ENCODE measurements at places on chromosomes 2 and 18. TPM values are rescaled to one million over a fixed set of nuclear protein-coding genes. Genes with fewer than 3 reads are reported as not detected.

The NYAP2 gene
- not detected for total RNA-seq

The ADGRF3 gene
- total RNA-seq, result not detected

The C2orf72 gene
- total RNA-seq, result not detected

The TACR1 gene
- 6.3 TPM for total RNA-seq

The NMUR1 gene
- total RNA-seq, result 2.0 TPM

The ARHGAP15 gene
- total RNA-seq, result 12.2 TPM

The UPP2 gene
- not detected for total RNA-seq

The PDIA6 gene
- 131 TPM for total RNA-seq

The RASGRP3 gene
- 11.8 TPM for total RNA-seq

The CERKL gene
- total RNA-seq, result not detected

The GALNT5 gene
- total RNA-seq, result not detected

The RGPD4 gene
- total RNA-seq, result not detected

The ZNF892 gene
- total RNA-seq, result 4.7 TPM

The UGT1A10 gene
- total RNA-seq, result not detected

The TUBA3E gene
- not detected for total RNA-seq

The PCARE gene
- total RNA-seq, result not detected

The KCNG2 gene
- 0.96 TPM for total RNA-seq

The CNDP1 gene
- not detected for total RNA-seq

The TIA1 gene
- 170 TPM for total RNA-seq

The SPATS2L gene
- 80.1 TPM for total RNA-seq

The PRKD3 gene
- 35.8 TPM for total RNA-seq

The CYTIP gene
- total RNA-seq, result 20.0 TPM

The CD226 gene
- total RNA-seq, result 3.2 TPM

The IAH1 gene
- 46.8 TPM for total RNA-seq

The SOCS6 gene
- total RNA-seq, result 21.1 TPM

The INPP5D gene
- 55.8 TPM for total RNA-seq
